ENCODE measurements at places on chromosomes 5 and 9.

GRCh38 chr5:138937392-138938387 lies 62.6 kb upstream of the LRRTM2 start:
- no peak for DNase-seq

- DNase-seq, result no peak
These were observed 147.5 kb downstream of the SLIT3 start for GRCh38 chr5:169153405-169153804.

- no peak for DNase-seq
These were observed 36.2 kb downstream of the NEK6 start for GRCh38 chr9:124293718-124294506.

DNA sequence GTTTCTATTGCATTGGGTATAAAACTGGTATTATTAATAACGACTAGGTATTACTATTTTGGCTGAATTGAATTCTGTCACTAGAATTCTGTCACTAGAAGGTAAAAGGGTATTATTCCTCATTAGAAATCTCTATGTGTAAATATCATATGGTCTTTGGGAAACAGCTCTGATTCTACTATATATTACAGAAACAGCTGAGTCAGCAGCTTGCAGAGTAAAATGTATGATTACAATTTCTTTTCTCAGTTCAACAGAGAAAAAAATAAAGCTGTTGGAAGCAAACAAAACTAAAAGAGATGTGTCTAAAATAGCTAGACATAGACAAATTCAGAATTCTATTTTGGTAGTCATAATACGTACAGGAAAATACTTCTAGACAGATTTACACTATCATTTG lies 48.5 kb downstream of the HAPLN1 start:
- no peak for DNase-seq

GRCh38 chr5:80707645-80708044 lies 52.9 kb upstream of the DHFR start:
- no peak for DNase-seq

GRCh38 chr5:125607018-125607417 lies 816.2 kb upstream of the GRAMD2B start:
- no peak for DNase-seq

DNA sequence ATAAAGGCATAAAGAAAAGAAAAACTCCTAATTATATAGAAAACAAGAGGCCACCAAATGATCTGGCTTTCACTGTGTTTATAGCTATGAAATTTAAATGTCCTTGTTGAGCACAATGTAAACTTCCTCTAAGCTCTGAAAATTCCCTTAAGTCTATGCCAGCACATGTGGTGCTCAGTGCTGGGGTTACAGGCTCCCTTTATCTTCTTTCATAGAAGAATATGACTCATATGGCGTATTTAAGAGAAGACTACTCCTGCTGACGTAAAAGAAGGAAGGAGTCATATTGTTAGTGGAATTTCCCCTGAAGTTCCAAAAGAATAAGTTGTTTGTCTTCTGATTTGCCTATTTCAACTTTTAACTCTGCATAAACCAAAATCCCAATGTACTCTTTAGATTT lies 30.4 kb downstream of the RNF145 start:
- no peak for DNase-seq

DNA sequence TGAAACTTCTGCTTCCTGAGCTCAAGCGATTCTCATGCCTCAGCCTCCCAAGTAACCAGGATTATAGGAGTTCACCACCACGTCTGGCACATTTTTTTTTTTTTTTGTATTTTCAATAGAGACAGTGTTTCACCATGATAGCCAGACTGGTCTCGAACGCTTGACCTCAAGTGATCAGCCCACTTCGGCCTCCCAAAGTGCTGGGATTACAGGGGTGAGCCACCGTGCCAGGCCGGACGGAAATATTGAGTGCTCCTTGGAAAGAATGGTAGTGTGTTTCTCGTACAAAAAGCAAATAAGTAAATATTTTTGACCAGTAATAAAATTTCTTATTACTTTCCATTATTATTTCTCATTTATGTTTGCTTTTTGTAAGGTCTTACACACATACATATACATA lies 1307.9 kb upstream of the CDH6 start:
- no peak for DNase-seq

DNA sequence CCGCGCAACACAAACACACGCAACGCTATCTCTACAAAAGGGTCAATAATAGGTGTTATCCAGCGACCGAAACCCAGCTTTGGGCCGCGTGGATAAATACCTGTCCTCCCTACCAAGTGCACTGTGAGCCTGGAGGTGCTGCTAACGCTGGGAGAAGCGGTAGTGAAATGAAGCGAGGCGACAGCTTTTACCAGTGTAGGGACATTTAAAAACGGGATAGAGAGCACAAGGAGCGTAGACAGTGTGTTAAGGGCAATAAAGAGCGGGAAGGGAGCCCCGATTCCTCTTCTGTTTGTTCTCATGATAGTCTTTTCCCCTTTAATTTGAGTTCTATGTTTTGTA lies 421 bp upstream of the DEPDC1B start:
- DNase-seq, result no peak

DNA sequence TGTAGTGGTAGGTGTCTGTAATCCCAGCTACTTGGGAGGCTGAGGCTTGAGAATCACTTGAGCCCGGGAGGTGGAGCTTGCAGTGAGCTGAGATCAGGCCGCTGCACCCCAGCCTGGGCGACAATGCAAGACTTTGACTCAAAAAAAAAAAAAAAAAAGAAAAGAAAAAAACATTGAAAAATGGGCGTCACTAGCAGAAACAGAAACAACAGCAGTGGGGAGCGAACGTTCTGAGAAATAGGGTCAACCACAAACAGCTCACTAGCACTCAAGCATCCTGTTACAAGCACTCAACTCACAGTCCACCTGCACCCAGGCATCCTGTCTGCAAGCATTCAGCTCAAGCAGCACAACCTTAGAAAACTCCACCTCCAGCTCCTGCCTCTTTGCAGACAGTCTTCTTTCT lies 17.2 kb downstream of the TRIM14 start:
- DNase-seq, result peak; percentile 76

DNA sequence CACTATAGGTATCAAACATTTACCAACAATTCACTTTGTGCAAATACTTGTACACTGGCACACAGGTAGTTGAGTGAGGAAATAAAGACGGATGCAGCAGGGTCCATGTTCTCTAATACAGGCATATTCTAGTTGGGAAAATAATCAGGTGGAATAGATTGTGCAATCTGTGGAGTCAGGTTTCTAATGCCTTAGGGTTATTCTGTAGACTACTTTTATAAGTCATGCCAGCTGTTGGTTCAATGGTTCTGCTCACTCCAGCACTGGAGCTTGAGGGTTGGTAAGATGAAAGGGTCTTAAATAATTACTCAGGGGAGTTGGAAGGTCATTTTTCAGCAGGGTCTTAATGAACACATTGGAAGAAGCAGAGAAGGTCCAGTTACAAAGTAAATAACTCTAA lies 690.3 kb upstream of the DMAC1 start:
- no peak for DNase-seq

DNA sequence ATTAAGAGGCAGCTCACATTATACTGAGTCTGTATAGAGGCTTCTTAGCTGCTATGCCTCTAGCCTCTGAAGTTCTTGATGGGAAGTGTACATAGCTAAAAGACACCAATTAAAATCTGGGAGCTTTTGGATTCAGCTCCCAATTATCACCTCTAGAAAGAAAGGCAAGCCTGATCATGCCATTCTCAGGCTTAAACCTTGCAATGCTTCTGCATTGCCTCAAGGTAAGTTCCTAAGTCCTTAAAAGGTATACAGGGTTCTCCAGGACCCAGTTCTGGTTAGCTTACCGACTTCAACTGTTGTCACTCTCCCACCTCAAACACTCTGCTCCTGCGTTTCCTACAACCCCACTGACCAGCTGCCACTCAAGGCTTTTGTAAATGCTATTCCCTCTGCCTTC lies 17.5 kb upstream of the CCL28 start:
- DNase-seq, result no peak

DNA sequence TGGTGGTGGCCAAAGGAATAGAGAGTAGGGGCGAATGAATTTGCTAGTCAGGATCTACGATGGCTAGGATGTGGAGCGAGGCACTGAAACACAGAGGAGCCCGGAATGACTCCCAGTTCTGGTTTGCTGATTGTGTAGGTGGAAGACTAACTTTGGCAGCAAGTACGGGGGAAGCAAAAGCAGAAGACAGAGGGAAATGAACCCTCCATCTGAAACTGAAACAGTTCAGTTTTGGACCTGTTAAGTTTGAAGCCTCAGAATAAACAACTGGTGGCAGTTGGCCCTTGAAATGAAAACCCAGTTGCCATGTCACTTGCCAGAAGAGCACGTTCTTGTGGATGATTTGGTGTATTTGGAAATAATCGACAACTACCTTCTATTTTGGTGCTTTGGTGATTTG lies 15.4 kb upstream of the SMIM15 start:
- DNase-seq, result no peak

DNA sequence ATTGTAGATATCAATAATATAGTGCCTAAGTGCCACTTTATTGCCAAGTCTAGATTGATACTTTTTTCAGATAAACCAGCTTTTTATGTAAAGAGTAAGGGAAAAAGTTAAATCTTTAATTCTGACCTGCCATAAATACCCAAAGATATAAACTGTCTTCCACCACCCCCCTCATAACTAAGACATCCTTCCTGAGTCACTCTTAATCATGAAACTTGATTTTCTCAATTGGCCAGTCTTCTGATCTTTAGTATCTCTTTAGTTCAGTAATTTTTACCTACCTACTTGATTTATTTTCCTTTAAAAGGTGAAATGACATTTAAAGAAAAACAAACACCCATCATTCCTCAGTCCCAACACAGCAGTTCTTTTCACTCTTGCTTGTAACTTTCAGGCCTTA lies 21.8 kb downstream of the C5orf22 start:
- DNase-seq, result no peak

DNA sequence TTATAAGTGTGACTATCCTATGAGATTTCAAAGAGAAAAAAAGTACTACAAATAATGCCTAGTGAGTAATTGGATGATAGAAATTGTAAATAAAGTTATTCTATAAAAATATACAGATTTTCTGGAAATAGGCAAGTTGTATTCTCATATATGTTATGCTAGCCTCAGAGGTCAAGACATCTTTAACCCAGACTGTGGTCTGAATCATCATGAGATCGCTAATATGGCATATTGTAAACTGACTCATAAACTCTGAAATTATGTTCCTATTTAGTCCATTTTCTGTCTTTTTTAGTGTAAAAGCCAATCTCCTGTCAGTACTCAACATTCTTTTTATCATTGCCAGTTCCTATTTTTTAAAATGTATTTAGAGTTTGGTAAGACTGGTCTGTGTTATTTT lies 14.2 kb downstream of the LOX start:
- no peak for DNase-seq
